ENCODE measurements at places on chromosomes 11 and 22. TPM values are rescaled to one million over a fixed set of nuclear protein-coding genes. Genes with fewer than 3 reads are reported as not detected.
A peak's percentile ranks its signal among the peaks of the same experiment; 100 is the strongest.

- no peaks in the 10 kb centered on the region for H3K4me1 ChIP-seq
- no peaks in the 10 kb centered on the region for H3K36me3 ChIP-seq
- no peak overlapping the region for H3K27ac ChIP-seq
- no peaks in the 10 kb centered on the region for H3K27me3 ChIP-seq
- DNase-seq: no peak
- H3K4me3 ChIP-seq: no peak overlapping the region
Measured at GRCh38 chr22:22834204-22834603, 53.4 kb upstream of the IGLL5 start.

IFITM10 gene
- total RNA-seq: 0.47 TPM

- no peak overlapping the region for H3K4me3 ChIP-seq
- H3K36me3 ChIP-seq: no peaks in the 10 kb centered on the region
- H3K27me3 ChIP-seq: no peaks in the 10 kb centered on the region
Measured at GRCh38 chr11:81892770-81893635, 840.7 kb downstream of the FAM181B start.

ACER3 gene
- total RNA-seq: 11.3 TPM

DNA sequence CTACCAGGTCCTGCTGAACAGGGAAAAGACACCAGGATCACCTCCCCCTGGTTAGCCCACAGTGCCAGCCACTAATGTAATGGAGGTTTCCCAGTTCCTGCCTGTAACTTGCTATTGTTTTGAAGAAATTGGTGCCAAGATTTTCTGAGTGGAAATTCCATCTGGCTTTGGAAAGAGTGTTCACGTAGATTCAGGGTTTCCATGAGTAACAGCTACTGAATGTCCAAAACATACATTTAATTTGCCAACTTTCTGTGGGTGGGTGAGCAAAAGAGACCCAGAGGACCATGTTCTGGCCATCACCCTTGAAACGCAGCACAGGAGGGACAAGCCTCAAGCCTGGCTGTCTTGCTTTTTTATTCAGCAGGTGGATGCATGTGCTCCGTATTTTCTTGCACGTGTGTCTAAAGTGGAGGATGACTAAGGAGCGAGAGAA is 8.8 kb upstream of the DKK3 start:
- H3K4me3 ChIP-seq: no peak overlapping the region
- H3K27me3 ChIP-seq: no peaks in the 10 kb centered on the region
- peaks cover 50% of the 10 kb centered on the region for H3K4me1 ChIP-seq
- no peaks in the 10 kb centered on the region for H3K36me3 ChIP-seq
- peak overlapping the region; percentile 74 for H3K27ac ChIP-seq
- DNase-seq: no peak

- H3K4me3 ChIP-seq: no peak overlapping the region
- H3K36me3 ChIP-seq: no peaks in the 10 kb centered on the region
- peak overlapping the region; percentile 48 for H3K27ac ChIP-seq
- H3K4me1 ChIP-seq: peaks cover 40% of the 10 kb centered on the region
Measured at GRCh38 chr11:75302371-75302770, 49.1 kb downstream of the ARRB1 start.

DNA sequence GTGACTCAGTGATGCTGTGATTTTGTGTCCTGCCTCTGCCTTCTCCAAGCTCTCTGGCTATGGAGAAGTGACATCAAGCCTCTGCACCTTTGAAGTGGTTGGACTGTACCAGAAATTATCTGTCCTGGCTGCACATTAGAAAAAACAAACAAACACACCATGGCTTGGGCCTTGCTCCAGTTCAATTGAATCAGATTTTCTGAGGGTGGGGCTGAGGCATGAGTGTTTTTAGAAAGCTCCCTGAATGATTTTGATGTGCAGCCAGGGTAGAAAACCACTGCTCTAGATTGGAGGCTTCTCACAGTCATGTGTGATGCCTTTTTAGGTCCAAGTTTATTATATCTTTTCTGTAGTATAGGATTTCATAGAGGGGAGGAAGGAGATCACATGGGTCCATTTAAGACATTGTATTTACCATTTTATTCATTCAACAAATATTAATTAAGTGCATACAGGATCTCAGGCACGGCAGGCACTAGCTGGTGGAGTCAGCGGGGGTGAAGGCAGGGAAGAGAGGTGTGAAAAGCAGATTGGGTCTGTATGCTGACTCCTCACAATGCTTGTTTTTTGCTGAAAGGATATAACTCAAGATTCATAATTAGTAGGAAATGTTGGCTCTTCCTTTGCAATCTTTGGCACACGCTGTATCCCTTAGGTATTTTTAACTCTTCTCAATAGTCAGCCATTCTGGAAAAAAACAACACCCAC is 7.1 kb upstream of the VSTM5 start:
- no peaks in the 10 kb centered on the region for H3K4me1 ChIP-seq
- no peak overlapping the region for H3K27ac ChIP-seq
- H3K4me3 ChIP-seq: no peak overlapping the region
- peak; percentile 54 for DNase-seq
- H3K36me3 ChIP-seq: no peaks in the 10 kb centered on the region
- no peaks in the 10 kb centered on the region for H3K27me3 ChIP-seq

SPTBN2 gene
- total RNA-seq: 7.7 TPM

LRRC74B gene
- total RNA-seq: not detected

GRCh38 chr11:64519541-64519940 is 71.5 kb upstream of the SLC22A12 start:
- no peak overlapping the region for H3K27ac ChIP-seq
- H3K4me1 ChIP-seq: no peaks in the 10 kb centered on the region
- no peaks in the 10 kb centered on the region for H3K36me3 ChIP-seq
- no peaks in the 10 kb centered on the region for H3K27me3 ChIP-seq

DNA sequence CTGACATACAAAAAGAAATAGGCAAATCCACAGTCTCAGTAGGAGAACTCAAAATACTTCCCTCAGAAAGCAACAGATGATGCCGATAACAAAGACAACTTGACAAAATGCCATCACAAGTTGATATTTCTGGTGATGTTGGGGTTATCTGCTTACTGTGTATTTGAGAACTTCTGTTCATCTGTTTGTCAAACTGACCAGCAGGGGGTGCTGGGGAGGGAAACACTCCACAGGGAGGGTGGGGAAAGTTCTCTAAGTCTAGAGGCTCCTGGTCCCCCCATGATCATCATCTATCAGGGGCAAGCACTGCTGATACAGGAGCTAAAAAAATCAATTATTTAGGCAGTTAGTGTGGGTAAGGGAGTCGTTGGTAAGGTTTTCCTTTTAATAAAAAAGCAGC is 19.2 kb downstream of the GLYATL1 start:
- no peaks in the 10 kb centered on the region for H3K27me3 ChIP-seq
- DNase-seq: no peak
- no peaks in the 10 kb centered on the region for H3K36me3 ChIP-seq
- no peak overlapping the region for H3K4me3 ChIP-seq

All from right atrium auricular region (tissue), 2 donors.